ENCODE measurements at places on chromosomes 7 and 10.

DNA sequence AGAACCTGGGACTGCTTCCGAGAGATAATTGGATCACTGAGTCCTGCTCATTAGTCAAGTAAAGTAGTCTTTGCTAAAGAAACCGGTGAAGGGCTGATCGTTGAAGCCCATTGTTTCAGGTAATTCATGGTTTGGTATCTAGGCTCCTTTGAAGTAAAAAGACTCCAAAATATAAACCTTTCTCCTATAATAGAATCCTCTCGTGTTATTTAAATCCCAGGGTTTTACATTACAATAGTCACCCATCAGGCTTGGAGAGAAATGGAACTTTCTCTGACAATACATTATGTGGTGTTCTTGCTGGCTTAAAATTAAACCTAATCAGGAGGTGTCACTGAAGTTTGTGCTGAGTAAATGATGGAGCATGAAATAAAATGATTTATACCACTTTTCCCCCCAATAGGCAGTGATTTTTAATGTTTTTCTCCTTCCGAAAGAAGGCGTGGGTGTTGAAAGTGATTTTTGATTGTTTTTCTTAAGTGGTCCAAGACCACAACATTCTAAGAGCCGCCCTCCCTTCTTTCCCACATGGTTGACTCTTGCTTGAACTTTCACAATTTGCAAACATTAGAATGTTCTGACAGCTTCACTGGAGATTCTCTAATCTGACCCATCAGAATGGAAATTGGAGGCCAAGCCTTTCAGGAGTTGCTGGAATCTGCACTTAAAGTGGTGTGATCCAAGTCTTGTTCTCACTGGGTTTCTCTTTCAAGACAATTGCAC lies 44.2 kb downstream of the LRMDA start:
- DNase-seq, result no peak

GRCh38 chr10:8380833-8381496 lies 326.5 kb downstream of the GATA3 start:
- peak; percentile 3 for DNase-seq

DNA sequence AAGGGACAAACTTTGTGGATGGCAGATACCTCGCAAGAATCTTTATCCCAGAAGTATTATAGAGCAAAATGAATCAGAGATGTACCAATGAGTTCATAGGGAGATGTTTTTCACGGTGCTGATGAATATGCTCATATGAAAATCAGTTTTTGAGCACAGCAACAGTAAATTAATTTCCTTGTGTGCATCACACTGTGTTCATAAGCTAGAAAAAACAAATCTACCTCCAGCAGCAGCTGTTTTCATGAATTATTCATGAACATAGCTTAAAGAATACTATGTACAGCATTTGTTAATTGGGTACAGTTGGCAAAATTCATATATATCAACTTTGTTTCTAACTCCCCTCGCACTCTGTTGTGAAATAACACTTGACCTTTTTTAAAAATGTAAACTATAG lies 809.8 kb downstream of the GRM8 start:
- no peak for DNase-seq

DNA sequence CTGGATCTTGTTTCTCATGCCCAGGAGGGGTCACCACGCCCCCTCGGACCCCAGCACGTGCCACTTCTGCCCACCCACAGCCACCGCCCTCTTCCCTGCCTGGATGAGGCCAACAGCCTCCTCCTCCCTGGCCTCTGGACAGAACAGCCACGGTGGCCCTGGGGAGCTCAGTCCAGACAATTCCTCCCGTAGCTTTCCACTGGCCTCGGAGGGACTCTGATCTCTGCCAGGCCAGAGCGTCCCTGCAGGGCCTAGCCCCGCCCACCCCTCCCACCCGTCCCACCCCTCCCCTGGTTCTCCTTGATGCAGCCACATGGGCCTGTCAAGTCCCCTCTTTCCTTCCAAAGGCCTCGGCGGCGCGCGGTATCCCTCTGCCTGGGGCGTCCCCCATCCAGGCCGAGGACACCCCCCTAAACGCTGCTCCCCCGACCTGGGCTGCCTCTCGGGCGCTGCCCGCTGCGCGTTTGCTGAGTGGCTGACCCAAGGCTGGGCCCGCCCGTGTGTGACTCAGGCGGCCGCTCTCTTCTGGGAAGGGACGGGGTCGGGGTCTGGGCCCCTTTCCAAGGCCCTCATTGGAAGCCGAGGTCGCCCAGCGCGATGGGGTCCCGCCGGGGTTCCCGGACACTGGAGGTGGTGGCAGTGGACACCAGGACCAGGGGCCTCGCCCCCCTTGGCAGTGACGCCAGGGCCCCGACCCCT lies 557 bp downstream of the TMEM120A start:
- no peak for DNase-seq

DNA sequence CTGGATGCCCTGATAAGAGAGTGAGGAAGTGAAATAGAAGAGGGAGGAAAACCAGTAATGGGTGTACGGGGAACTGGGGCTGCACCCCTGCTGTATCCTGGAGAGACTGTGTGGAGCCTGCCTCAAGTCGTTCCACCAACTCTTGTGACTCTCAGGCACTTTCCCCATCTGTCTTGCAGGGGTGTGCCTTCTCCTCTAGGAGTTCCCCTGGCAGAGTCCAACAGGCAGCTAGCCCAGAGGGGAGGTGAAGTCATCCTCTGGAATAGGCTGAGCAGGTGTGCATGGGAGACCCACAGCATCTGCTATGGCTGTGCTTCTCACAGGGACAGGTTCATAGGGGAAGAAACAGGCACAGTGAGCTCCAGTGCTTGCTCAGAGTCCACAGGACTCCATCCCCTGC lies 46.8 kb downstream of the WIPF3 start:
- no peak for DNase-seq

- no peak for DNase-seq
Observed at GRCh38 chr10:49329146-49329505, 30.2 kb downstream of the C10orf71 start.

DNA sequence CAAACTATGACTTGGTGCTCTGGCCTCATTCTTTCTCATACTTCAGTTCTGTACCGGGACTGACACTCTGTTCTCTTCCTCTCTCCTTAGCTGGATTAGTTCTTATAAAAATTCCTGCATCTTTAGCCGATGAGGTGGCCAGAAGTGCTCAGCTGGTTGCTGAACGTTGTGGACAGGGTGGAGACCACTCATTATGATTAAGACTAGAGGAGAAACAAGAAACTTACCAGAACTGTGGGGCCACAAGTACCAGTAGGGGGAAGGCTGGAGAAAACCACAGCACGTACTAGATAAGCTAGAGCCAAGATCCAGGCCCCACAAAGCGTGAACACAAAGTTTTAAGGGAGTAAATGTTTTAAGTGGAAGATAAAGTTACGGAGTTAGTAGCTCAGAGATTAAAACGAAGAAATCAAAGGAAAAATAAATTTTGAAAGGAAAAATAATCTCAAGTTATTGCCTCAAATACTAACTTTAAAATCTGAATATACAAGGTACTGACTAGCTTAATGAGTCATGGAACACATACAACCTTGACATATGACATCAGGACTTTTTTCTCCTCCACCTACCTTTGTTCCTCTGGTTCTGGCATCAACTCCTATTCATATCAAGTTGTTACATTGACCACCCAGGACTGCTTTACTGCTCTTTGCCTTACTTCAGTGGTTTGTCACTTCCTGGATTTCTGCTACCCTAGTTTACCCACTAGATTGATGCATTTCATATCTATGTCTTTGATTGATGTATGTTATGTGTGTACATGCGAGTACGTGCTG lies 469.0 kb downstream of the TFEC start:
- no peak for DNase-seq

DNA sequence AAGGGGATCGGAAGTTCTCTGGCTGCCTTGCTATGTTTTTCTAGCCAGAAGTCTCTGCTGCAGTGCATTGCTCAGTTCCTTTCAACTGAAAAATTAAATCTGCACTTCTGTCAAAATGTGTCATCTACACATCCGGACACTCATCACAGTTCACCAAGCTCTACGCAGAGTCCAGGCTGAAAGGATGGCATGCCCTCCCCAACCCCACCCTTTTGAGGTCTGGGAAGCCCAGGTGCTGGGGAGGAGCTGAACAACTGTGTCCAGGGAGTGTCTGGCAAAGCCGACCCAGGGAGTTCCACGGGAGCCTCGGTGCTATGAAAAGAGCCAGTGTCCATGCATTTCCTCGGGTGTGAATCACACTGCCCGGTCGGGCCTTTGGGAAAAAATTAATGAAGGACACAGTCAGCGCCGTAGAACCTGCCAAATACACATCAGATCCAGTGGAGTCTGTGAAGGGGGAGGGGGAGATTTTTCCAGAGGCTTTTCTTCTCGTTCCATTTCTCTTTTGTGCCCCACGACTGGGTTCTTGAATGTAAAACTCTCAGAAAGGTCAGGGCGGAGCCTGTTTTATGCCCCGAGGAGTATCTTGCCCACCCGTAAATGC lies 757 bp upstream of the PALS2 start:
- peak; percentile 44 for DNase-seq

GRCh38 chr7:84022684-84023308 lies 171.8 kb downstream of the SEMA3A start:
- DNase-seq, result no peak

GRCh38 chr10:69901628-69902505 lies 100.2 kb downstream of the COL13A1 start:
- DNase-seq, result peak; percentile 26

DNA sequence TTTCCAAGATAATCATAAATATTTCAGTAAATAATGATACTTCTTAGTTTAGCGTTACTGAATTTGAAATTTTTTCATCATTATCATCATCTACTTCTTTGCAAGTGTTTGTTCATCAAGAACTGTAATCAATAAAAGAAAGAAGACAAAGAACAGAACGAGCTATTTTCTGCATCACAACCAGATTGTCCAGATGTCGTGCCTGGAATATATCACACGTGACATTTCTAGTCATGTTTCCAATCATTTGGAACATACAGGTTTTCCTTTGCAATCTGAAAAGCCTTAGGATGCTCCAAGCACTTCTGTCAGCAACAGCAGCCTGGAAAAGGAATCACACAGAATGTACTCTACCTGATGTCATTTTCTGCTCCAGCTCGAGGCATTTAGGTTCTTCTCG lies 107.4 kb downstream of the FAM107B start:
- DNase-seq, result no peak
